ENCODE measurements at places on chromosomes 2 and 18.

DNA sequence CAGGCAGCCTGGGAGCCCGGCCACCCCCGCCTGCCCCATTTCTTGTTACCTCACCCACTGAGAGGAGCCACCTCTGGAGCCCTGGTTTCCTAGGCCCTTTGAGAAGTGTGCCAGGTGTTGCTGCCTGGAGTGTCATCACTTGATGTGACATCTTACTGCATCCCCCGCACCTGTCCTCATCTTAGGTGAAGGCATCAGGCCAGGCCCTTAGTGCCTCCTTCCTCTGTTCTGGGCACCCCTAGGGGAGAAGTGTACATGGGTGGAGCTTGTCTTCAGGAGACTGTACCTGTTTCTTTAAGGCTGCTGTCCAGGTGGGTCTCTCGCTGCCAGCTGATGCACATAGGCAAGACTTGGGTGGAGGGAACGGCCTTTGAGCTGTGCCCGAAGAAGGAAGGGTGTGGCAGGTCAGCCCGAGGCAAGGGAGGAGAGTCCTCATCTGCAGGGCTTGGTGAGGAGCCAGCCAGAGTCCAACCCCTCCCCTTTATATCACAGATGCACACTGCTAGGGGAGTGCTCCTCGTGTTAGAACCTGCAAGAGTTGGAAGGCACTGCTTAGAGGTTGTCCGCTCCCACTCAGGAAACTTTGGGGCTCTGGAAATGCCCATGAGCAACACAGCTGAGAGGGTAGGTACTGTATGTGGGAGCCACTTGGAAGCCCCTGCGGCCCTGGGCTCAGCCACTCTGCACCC is 45.9 kb downstream of the NCK2 start:
- no peak for DNase-seq

DNA sequence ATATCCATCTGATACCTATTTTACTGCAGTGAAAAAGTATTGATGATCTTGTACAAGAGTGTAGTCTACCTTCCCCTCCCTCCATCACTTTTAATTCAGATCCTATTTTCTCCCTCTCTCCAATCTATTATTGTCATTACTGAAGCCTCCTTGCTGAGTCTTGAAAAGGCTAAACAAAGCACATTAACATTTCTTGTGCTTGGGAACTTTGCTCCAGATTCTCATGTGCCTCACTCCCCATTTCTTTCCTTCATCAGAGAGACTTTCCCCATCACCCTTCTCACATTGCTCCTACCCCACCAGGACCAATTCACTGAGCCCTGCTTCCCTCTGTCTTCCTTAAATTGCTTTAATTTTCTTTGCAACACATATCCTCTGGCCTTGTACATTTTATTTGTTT is 736.2 kb upstream of the GCFC2 start:
- DNase-seq: no peak

GRCh38 chr2:233011268-233011650 is 1.8 kb downstream of the NGEF start:
- no peak for DNase-seq

GRCh38 chr2:28991460-28991859 is 10.4 kb downstream of the TOGARAM2 start:
- no peak for DNase-seq

DNA sequence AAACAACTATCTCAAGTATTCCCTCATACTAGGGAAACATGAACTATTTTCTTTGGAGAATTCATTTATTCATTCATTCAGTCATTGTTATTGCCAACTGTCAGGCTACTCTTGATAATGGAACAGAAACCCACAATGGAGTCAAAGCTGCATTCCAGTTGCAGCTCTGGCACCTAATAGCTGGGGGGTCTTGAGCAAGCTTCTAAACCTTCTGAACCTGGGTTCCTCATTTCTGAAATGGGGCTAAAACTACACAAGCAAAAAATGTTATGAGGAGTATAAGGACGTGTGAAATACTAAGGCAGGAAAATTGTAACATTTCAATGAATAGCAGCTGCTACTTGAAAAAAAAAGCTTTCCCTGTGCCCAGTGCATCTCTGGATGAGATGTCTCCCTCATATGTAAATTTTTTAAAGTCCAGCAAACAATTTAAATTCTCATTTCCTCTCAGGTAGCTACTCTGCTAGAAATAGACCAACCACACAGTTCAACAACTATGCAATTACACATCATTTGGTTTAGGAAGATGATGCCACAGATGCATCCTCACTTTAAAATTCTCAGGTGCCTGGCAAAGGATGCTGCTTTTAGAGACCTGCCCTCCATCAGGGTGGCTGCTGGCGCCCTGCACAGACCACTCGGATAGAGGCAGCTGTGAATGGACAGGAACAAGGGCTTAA is 38.5 kb downstream of the SPRED2 start:
- no peak for DNase-seq

DNA sequence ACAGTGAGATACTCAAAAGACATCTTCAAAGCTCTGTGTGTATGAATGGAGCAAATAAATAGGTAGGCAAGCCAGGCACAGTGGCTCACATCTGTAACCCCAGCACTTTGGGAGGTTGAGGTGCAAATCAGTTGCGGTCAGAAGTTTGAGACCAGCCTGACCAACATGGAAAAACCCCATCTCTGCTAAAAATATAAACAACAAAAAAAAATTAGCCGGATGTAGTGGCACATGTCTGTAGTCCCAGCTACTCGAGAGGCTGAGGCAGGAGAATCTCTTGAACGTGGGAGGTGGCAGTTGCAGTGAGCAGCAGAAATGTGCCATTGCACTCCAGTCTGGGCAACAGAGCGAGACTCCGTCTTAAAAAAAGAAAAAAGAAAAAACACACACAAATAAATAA is 945.1 kb upstream of the PIK3C3 start:
- no peak for DNase-seq

DNA sequence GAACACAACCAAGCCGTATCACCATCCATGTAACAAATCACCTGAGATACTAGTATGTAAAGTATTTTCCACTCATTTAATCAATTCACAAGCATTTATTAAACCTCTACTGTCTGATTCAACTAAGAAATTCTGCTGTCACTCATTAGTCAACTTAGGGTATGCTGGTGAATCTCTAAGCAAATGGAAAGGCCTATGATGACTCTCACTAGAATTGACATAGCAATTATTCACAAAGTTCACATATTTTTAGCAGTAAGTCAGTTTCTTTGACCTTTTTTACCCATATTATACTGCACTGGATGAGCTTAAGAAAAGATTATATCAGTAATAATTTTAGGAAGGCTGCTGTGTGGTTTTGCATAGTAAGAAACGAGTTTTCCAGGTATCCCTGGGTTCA is 130.1 kb downstream of the SLC8A1 start:
- no peak for DNase-seq

- no peak for DNase-seq
These were observed 50.9 kb downstream of the SP3 start for GRCh38 chr2:173914055-173914927.

DNA sequence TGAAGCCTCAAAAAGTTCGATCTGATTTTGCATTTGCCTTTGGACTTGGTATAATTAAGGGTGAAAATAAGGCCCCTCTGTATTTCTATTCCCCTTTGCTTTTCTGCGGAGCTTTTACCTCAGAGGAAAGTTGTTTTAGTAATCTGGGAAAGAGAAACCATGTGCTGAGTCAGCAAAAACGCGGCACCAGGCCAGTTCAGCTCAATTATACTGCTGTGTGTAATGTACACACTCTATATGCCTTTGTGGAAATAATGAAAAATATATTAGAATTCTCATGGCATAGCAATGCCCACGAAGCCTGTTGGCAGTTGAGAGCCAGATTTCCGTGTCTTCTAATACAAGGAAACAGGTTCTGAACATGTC is 161.9 kb upstream of the SIX2 start:
- DNase-seq: no peak

GRCh38 chr18:6759579-6759978 is 30.1 kb downstream of the ARHGAP28 start:
- DNase-seq: no peak

Data from CD4-positive, alpha-beta T cell treated with Interleukin-21 for 1 hour (primary cell).